ENCODE measurements at places on chromosomes 12 and 14. TPM values are rescaled to one million over a fixed set of nuclear protein-coding genes. Genes with fewer than 3 reads are reported as not detected.

Gene MGP
- total RNA-seq: 0.53 TPM

Gene MANSC4
- not detected for total RNA-seq

Gene FAIM2
- 0.34 TPM for total RNA-seq

Gene LRFN5
- total RNA-seq: not detected

Gene FAR2
- total RNA-seq: 0.54 TPM

Gene RIN3
- total RNA-seq: 25.7 TPM

Gene TMTC1
- not detected for total RNA-seq

Gene FBLN5
- total RNA-seq: 119 TPM

DNA sequence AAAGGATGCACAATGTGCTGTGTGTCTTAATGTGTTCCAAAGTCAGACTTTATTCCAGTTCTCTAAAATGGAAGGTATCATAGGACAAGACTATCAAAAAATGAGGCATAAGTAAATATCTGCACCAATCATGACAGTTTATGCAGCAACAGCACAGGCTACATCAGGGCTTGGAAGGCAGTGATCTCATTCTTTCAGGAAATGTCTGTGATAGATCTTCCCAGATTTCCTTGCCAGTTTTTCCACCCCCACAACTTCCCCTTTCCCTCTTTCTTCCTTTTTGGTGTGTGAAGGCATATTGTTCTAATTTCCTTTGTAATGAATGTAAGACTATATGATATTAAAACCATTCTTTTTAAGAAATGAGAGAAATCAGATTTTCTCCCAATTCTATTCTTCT lies 326.7 kb downstream of the ATP23 start:
- no peak overlapping the region for H3K27ac ChIP-seq
- H3K36me3 ChIP-seq: no peaks in the 10 kb centered on the region
- peaks cover 3% of the 10 kb centered on the region for H3K27me3 ChIP-seq
- no peaks in the 10 kb centered on the region for H3K4me1 ChIP-seq

- H3K4me1 ChIP-seq: peaks cover 30% of the 10 kb centered on the region
- peaks cover 5% of the 10 kb centered on the region for H3K27me3 ChIP-seq
- H3K36me3 ChIP-seq: no peaks in the 10 kb centered on the region
- DNase-seq: no peak
Measured at GRCh38 chr12:14956024-14956891, 5.1 kb downstream of the ARHGDIB start.

- peak overlapping the region; percentile 93 for H3K27ac ChIP-seq
- H3K27me3 ChIP-seq: peaks cover 3% of the 10 kb centered on the region
- DNase-seq: peak; percentile 80
- peak overlapping the region; percentile 98 for H3K4me3 ChIP-seq
Measured at GRCh38 chr12:6551496-6552139, 4.2 kb downstream of the IFFO1 start.

- no peak for DNase-seq
- peak overlapping the region; percentile 93 for H3K4me3 ChIP-seq
- peaks cover 36% of the 10 kb centered on the region for H3K4me1 ChIP-seq
- peak overlapping the region; percentile 7 for H3K27ac ChIP-seq
Measured at GRCh38 chr12:21655591-21655990, 2.1 kb downstream of the LDHB start.

DNA sequence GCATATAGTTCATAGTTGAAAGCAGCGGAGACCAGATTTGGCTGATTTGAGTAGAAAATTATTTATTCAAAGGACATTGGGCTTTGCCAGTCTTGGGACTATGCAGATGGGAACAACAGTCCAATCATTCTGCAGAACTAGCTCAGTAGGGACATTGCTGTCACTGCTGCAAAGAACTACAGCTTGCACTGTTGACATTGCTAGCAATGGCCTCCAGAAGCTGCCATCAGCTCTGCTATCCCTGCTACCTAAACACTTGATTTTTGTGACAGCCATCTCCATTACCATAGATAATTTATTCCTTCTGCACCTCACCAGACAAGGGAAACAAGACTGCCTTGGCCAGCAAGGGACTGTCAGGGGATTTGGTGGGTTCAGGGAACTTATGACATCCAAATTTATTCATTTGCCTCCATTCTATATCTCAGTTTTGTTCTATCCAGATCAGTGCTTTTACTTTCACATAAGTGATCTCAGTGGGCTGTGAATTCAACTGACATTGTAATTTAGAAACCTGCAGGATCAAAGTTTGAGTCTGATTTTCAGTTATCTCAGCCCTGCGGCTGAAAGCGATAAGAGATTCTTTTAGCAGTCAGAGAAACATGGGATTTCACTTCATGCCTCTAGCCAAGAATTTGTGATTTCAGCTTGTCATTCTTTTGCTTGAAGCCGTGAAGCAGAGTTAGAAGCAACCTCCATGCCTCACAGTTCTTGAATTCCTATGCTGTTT lies 136.7 kb upstream of the FBXO33 start:
- H3K27me3 ChIP-seq: no peaks in the 10 kb centered on the region
- no peaks in the 10 kb centered on the region for H3K36me3 ChIP-seq
- H3K4me3 ChIP-seq: no peak overlapping the region
- no peaks in the 10 kb centered on the region for H3K4me1 ChIP-seq
- no peak overlapping the region for H3K27ac ChIP-seq
- DNase-seq: no peak

GRCh38 chr14:35261774-35262173 lies 30.4 kb upstream of the PSMA6 start:
- peaks cover 7% of the 10 kb centered on the region for H3K36me3 ChIP-seq
- no peaks in the 10 kb centered on the region for H3K27me3 ChIP-seq
- no peak overlapping the region for H3K27ac ChIP-seq
- no peak overlapping the region for H3K4me3 ChIP-seq
- peaks cover 16% of the 10 kb centered on the region for H3K4me1 ChIP-seq
- DNase-seq: no peak

DNA sequence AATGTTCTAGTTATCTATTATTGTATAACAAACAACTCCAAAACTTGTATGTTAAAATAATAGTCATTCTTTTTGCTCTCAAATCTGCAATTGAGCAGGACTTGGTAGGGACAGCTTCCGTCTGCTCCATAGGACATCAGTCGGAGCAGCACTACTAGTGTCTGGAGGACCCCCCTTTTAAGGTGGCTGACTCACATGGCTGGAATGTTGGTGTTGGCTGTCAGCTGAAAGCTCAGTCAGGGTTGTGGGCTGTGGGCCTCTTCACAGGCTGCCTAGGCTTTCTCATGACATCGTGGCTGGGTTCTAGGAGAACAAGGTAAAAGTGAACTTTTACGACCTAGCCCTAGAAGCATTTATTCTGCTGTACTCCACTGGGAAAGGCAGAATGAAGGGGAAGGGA lies 160.6 kb downstream of the ANO4 start:
- no peaks in the 10 kb centered on the region for H3K4me1 ChIP-seq
- no peak overlapping the region for H3K4me3 ChIP-seq
- no peak overlapping the region for H3K27ac ChIP-seq
- H3K27me3 ChIP-seq: peaks cover 3% of the 10 kb centered on the region
- H3K36me3 ChIP-seq: no peaks in the 10 kb centered on the region

DNA sequence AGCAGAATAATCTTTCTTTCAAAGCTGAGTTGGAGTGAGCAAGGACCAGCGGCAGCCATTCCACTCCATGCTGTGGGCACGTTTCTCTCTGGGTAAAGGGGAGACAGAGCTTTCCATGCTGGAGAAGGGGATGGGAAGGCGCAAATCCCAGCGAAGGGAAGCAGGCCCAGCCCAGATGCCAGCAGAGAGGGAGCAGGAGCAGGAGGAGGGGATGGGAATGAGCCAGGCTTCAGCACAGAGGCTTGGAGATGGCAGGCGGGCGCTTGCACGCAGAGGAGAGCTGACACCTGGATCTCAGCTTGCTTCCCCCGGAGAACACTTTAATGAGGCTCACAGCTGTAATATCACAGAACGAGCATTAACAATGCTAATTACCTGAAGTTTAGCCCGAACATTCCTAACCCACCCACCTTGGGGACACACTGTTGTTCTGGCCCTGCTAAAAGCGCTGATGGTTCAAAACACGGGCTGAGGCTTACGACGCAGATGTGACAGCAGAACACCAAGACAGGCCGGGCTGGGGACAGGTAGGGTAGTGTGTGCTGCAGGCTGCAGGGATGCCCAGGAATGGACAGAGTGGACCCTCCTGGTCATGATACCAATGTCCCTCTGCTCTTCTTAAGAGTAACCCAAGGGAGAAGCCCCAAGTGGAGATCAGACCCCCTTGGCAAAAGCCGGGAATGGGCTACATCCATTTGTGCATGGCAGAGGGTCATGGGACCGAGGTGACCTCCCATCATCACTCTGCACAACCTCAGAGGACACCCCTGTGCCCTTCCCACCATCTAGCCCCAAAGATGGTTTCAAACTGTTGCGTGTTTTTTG lies 288.6 kb downstream of the DPF3 start:
- H3K4me3 ChIP-seq: no peak overlapping the region
- H3K27ac ChIP-seq: no peak overlapping the region
- H3K27me3 ChIP-seq: peaks cover 3% of the 10 kb centered on the region
- H3K36me3 ChIP-seq: 0 out of 2 replicates have a peak, but pooled peaks cover 6% of the 10 kb centered on the region

- H3K36me3 ChIP-seq: 0 out of 2 replicates have a peak, but pooled peaks cover 14% of the 10 kb centered on the region
- peaks cover 40% of the 10 kb centered on the region for H3K4me1 ChIP-seq
- H3K27ac ChIP-seq: no peak overlapping the region
- no peak overlapping the region for H3K4me3 ChIP-seq
Measured at GRCh38 chr12:70271025-70271424, 27.8 kb downstream of the CNOT2 start.

DNA sequence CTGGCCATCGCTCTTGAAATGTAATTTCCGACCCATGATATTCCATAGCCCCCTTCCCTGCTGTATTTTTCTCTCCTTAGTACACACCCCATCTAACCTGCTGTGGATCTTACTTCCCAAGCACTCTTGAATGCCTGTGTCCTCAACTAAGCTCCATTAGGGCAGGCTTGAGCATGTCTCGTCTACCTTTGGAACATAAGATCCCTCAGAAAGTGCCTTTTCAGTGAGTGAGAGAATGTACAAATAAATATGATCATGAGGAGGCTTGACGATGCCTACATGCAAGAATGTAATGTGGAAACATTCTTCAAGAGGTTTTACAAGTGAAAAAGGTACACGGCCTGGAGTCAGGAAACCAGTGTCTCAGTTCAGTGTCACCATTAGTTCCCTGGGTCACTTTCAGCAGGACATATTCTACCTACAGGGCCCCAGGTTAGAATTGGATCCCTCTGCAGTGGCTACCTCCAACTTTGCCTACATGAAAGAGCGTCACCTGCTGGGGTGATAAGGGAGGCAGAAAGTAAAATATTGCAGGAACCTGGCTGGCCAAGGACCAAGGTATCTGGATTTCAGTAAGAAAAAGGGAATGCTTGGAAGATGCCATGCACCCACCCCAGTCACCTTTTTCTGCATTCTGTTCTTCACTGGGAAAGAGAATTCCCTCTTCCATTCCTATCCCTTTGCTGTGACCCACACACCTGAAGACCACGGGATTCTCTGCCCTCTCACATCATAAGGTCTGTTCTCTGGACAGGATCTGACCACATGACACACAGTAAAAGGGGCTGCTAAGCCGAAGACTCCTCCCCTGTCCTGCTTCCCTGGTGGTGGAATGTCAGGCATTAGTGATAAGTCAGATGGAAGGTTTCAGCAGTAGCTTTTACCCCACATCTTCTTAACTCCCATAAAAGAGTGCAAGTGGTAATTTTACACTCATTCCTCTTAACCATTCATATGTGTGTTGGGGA lies 24.6 kb upstream of the SERPINA1 start:
- no peaks in the 10 kb centered on the region for H3K4me1 ChIP-seq
- H3K27ac ChIP-seq: no peak overlapping the region
- no peaks in the 10 kb centered on the region for H3K27me3 ChIP-seq

GRCh38 chr12:107360482-107360881 lies 267.1 kb upstream of the CRY1 start:
- no peak overlapping the region for H3K4me3 ChIP-seq
- DNase-seq: no peak
- no peak overlapping the region for H3K27ac ChIP-seq
- H3K4me1 ChIP-seq: peaks cover 10% of the 10 kb centered on the region
- peaks cover 3% of the 10 kb centered on the region for H3K27me3 ChIP-seq
- no peaks in the 10 kb centered on the region for H3K36me3 ChIP-seq

DNA sequence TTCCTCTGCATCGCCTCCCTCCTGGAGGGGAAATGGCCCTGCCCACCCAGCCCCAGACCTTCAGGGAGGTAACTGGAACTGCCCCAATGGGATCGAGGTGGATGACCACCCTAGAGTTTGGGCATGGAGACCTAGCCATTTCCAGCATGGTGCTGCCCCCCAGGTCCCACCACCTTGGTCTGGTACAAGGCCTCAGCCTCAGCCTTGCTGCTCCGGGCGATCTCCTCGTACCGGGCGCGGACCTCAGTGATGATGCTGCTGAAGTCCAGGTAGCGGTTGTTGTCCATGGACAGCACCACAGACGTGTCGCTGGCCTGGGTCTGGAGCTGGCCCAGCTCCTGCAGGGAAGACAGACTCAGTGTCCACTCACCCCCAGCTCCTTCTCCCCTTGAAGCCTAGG lies 4.4 kb downstream of the KRT78 start:
- DNase-seq: no peak
- H3K4me1 ChIP-seq: no peaks in the 10 kb centered on the region
- H3K36me3 ChIP-seq: no peaks in the 10 kb centered on the region
- H3K4me3 ChIP-seq: no peak overlapping the region

GRCh38 chr12:88307961-88308360 lies 165.9 kb downstream of the TMTC3 start:
- peaks cover 72% of the 10 kb centered on the region for H3K4me1 ChIP-seq
- no peak for DNase-seq
- no peaks in the 10 kb centered on the region for H3K27me3 ChIP-seq
- peak overlapping the region; percentile 81 for H3K27ac ChIP-seq
- H3K36me3 ChIP-seq: peaks cover 18% of the 10 kb centered on the region
- H3K4me3 ChIP-seq: 0 out of 2 replicates have a peak overlapping the region, but pooled peaks have one; percentile 9

DNA sequence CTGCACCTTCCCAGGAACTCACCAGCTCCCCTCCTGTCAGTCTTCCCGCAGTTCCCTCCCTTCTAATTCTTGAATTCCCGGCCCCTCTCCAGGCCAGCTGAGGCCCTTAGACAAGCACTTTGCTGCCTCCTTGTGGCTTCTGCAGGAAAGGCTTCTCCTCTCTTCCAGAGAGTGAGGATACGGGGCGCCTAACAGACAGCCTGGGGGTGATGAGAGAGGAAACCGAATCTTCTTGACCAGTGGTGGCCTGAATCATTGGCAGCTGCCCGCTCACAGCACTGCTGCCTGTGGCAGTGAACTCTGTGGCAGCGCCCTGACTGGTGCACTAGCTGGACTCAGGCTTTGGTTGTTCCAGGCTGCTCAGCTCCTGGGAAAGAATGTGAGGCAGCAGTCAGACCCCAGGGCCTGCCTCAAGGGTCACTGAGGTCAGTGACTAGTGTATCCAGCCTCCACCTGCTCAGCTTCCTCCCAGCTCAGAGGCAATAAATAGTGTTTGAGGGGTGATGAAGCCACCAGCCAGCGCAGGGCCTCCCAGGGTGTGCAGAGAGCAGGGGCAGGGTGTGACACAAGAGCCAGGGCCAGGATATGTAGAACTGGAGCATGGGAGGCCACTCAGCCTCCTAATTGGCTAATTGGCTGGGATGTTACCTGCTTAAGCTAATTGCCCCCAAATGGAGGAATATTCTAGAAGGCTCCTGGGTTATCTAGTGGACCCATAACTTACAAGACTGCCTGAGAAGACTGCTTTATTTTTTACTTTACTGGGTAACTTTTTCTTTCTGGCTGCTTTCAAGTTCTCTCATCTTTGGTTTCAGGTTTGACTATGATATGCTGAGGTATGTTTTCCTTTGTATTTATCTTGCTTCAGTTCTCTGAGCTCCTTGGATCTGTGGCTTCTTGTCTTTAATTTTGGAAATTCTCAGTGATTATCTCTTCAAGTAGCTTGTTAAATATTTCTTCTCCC lies 12.9 kb upstream of the MCRS1 start:
- H3K27ac ChIP-seq: no peak overlapping the region
- H3K4me1 ChIP-seq: peaks cover 14% of the 10 kb centered on the region
- no peak overlapping the region for H3K4me3 ChIP-seq
- no peaks in the 10 kb centered on the region for H3K27me3 ChIP-seq

GRCh38 chr12:6965026-6965661 lies 5.3 kb downstream of the PHB2 start:
- peaks cover 23% of the 10 kb centered on the region for H3K36me3 ChIP-seq
- H3K4me3 ChIP-seq: no peak overlapping the region
- H3K4me1 ChIP-seq: peaks cover 37% of the 10 kb centered on the region

Data from HFFc6 (cell line).